ENCODE measurements at places on chromosomes 7 and 10. TPM values are rescaled to one million over a fixed set of nuclear protein-coding genes. Genes with fewer than 3 reads are reported as not detected.

- no peak for DNase-seq
Observed at GRCh38 chr7:138892812-138893211, 88.4 kb downstream of the KIAA1549 start.

HYAL4 gene
- total RNA-seq: not detected

GRCh38 chr7:105690325-105690945, 109.1 kb upstream of the EFCAB10 start:
- no peak for DNase-seq

TMEM213 gene
- not detected for total RNA-seq

PRKAG2 gene
- total RNA-seq: 130 TPM

AUTS2 gene
- total RNA-seq: 10.5 TPM
